ENCODE measurements at places on chromosomes 12 and 14. TPM values are rescaled to one million over a fixed set of nuclear protein-coding genes. Genes with fewer than 3 reads are reported as not detected.

Gene TTC6
- total RNA-seq, result 9.3 TPM

DNA sequence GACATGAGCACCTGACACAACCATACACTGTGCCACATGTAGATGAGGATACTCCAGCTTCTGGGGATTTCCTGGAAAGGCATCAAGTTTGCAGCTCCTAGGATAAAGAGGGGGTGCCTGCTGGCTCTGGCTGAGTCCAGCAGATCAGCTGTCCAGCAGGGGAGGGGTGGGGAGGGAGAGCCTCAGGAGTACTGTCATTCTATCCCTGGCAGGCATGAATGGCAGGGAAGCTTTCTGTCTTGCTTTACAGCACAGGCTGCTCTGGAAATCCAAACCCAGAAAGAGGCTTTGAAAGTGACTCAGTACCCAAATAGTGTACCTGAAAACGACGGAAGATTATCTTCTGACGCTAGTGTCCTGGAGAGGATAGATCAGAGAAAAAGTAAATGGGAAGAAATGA, 32.2 kb downstream of the SLC8A3 start:
- no peak for DNase-seq

DNA sequence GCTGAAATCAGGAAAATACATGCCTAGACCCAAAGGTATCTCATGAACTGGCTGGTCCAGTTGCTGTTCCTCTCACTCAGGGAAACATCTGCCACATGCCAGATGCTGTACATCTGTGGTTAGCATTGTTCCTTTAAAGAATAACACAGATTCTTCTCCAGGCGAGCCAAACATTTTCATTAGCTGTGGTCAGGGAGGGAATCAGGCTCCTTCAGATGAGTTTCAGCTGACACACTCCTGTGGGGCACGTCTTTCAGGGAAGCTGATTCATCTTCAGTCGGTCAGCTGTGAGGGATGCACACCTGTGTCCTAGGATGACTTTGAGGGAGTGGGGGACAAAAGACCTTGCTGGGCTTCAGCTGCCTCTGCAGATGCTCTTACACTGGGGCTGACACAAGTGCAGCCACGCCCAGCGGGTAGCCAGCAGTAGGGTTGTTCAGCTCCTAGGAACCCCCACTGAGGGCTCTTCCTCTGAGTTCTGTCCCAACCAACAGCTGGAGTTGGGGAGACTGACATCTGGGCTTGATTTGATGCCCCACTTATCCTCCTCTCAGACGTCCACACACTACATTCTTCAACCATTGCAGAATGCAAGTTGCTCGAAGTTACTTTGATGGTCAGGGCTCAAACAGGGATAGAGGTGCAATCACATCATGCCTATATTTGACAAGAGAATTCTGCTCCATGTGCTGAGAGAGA, 155.0 kb downstream of the NUAK1 start:
- peak; percentile 65 for DNase-seq

- DNase-seq, result no peak
Measured at GRCh38 chr12:43094886-43095575, 457.0 kb downstream of the ADAMTS20 start.
